ENCODE measurements at places on chromosomes 5 and 9. TPM values are rescaled to one million over a fixed set of nuclear protein-coding genes. Genes with fewer than 3 reads are reported as not detected.

The PCDHB4 gene
- 4.6 TPM for polyA plus RNA-seq

The PRKACG gene
- not detected for polyA plus RNA-seq

The LVRN gene
- 9.7 TPM for polyA plus RNA-seq

The INSL6 gene
- 0.29 TPM for polyA plus RNA-seq

The ELAVL2 gene
- 1.1 TPM for polyA plus RNA-seq

- DNase-seq = no peak
Measured at GRCh38 chr9:129052592-129052991, 16.2 kb downstream of the MIGA2 start.

- no peak for DNase-seq
Measured at GRCh38 chr5:35876922-35877321, 20.2 kb downstream of the IL7R start.

- DNase-seq = no peak
Measured at GRCh38 chr5:73522989-73523388, 24.7 kb downstream of the BTF3 start.

DNA sequence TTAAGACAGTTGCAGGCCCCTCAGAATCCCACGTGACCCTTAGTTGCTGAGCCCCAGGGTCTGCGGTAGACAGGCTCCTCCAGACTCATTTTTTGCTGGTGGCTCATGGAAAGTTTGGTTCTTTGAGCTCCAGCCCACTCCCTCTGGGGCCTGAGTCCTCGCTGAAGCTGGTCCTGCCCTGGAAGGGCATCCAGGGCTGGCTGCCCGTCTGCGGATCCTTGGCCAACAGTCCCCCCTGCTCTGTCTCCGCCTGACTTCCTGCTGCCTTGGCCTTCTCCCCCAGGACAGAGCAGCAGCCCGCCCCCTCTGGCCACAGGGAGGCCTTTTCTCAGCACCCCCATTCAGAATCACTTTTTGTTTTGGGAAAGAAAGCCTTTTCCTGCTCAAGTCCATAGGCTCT is 24.4 kb downstream of the SLC6A7 start:
- no peak for DNase-seq
